Astrocyte of the spinal cord (primary cell): ENCODE measurements at places on chromosomes 3 and 15.

GRCh38 chr3:184532940-184533732 lies 28.4 kb upstream of the EPHB3 start:
- DNase-seq: no peak

- peak; percentile 97 for DNase-seq
Measured at GRCh38 chr3:10015461-10015904, 10.8 kb upstream of the FANCD2 start.

GRCh38 chr15:59330649-59331048 lies 42.0 kb downstream of the MYO1E start:
- DNase-seq: no peak

GRCh38 chr3:10226293-10226692 lies 22.0 kb upstream of the TATDN2 start:
- no peak for DNase-seq
